ENCODE measurements at places on chromosomes 5 and 9.

- no peak for DNase-seq
These were observed 5.6 kb downstream of the S1PR3 start for GRCh38 chr9:88996921-88997235.

GRCh38 chr5:150353032-150353675 lies 4.3 kb upstream of the TCOF1 start:
- no peak for DNase-seq

GRCh38 chr5:21672911-21673310 lies 1180.2 kb downstream of the CDH12 start:
- no peak for DNase-seq

- no peak for DNase-seq
These were observed 3.8 kb upstream of the NPDC1 start for GRCh38 chr9:137049544-137050449.

DNA sequence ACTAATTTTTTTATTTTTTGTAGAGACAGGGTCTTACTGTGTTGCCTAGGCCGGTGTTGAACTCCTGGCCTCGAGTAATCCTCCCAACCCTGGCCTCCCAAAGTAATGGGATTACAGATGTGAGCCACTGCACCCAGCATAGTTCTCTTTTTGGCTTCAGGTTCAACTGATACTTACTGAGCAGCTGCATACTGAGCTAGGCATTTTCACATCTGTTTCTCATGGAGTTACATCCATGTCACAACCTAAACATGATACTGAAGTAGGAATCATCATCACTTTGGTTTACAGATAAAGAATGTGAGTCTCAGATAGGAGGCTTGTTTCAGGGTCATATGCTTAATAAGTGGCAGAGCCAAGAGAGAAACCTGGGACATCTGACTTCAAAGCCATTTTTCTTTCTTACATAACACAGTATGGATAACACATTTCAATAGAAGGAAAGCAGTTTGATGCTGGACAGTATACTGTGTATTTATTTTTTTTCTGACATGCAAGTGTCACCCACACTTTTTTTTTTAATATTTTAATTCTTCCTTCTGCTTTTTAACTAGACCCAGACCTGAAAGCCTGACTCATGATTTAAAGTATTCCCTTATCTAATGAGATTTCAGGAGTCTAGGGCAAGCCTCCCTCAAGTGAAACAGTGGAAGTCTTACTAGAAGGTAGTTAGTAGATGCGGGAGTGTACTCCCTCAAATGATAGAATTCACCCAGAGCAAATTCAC lies 90.8 kb downstream of the HACD4 start:
- peak; percentile 10 for DNase-seq

- no peak for DNase-seq
These were observed 22.0 kb upstream of the GNAQ start for GRCh38 chr9:78053627-78054026.

DNA sequence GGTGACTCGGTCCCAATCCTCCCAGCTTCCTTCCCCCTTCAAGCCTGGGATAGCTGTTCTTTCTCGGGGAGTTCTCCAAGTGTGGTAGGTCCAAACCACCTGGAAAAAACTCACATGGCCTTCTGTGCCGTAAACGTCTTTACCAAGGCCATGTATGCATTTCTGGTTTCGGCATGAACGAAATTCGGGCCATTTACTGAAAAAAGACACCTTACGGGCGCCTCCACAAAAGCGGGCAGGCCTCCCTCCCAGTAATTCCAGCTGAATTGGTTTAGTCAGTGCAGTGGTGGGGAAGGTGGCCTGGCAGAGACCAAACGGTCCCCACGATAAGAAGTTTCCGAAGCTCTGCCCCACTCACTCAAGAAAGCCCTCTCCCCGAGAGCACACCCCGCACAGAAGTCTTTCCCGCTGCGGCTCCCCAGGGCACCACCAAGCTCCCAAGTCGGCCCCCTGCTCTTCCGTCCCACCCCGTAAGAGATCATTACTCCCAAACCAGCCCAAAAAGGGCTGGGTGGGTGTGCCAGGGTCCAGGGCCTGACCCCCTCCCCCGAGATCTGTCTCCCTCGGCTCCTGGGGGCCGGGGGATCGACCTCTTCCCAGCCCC lies 86.3 kb upstream of the MELK start:
- DNase-seq = no peak

- no peak for DNase-seq
These were observed 58.9 kb upstream of the MCCC2 start for GRCh38 chr5:71528206-71528605.

DNA sequence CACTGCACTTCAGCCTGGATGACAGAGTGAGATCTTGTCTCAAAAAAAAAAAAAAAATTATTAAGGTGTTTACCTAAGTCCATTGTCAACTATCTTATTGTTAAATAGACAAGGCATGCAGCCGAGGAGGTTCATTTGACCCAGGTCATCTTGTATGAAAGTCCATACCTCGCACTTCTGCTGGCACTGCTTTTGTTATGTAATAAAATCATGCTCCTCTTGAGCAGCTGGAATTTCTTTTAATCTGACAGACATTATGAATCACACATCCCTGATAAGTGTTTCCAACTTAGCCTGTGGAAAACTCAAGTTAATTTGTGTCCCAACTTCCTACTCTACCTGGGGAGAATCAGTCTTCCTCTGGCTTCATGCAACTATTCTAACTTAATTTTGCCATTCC lies 315.6 kb upstream of the KLF4 start:
- DNase-seq = no peak

DNA sequence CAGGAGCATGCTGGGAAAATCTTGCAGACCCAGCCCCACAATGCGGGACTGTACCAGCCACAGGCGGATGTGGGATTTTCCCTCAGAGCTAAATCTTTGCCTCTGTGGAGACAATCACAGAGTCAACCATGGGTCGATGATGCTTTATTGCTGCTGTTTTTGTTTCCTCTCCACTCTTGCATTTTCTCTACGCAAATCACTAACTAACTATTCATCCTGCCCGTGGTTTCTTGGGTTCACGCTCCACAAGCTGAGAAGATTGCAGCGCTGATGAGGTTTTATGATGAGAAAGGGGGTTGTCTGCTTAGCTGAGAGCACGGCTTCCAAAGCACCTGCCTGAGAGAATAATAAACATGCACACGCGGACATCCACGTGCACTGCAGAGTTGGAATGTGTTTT lies 500.2 kb upstream of the ADAMTS16 start:
- no peak for DNase-seq

DNA sequence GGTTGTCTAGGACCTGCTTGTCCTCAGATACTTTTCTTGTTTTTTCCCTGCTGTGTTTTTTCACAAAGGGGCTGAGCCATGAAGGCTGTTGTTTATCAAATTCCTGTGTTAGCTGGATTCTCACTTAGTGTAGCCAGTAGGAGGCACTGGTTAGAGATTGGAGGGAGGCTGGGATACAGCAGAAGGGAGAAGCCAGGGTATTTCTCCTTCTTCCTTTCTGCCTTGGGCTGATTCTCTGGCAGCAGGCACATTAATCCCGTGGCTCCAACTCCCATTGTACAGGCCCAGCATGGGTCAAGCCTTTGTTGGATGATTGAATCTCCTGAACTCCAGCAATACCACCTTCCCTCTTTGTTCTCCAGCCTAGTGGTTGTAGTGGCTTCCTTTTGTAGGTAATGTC lies 46.4 kb upstream of the FAM170A start:
- DNase-seq = no peak

DNA sequence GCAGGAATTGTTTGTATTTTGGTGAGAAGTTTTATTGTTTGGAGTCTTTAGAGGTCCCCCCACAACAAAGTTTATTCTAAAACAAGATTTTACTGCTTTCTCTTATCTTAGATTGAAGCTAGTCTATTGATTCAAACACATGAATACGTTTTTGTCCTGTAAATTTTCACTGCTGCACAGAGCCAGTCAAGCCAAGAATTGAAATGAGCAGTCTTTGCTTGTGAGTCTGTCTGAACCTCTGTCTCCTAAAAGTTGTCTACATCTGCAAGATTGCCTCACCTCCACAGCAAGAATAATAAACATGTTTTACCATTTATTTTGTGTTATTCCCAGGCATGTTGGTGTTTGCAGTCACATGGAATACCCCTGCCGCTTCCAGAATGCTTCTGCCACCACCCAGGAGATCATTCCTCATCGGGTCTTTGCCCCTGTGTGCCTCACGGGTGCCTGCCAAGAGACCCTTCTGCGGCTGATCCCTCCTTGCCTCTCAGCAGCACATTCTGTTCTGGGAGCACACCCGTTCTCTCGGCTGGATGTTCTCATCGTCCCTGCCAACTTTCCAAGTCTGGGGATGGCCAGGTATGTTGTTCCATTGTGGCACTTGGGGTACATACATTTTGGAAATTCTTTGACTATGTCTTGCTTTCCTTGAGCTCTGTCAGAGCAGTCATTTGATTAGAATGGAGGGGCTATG lies 74.1 kb downstream of the AOPEP start:
- DNase-seq = no peak

- no peak for DNase-seq
These were observed 68.5 kb upstream of the RAI14 start for GRCh38 chr5:34587355-34588241.

GRCh38 chr5:151682240-151682639 lies 4.5 kb downstream of the SPARC start:
- DNase-seq = no peak

DNA sequence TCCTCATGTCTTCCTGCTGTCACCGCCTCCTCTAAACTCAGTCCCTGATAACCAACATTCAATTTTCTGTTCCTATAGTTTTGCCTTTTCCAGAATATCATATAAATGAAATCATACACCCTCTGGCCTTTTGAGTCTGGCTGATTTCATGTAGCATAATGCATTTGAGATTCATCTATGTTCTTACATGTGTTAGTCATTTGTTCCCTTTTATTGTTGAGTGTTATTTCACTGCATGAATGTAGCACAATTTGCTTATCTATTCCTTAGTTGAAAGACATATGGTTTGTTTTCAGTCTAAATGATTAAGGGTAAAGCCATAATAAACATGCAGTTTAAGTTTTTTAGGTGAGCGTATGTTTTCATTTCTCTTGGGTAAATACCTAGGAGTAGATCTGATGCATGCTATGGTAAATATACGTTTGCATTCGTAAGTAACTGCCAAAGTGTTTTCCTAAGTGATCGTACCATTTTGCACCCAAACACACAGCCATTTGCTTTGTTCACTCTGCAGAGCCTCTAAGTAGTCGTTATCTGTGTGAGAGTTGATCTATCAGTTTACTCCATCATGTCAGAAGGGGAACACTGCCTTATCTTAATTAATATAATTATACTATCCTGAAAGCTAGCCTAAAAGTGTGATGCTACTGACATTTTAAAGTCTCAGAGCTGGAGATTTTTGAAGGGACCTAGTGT lies 460.8 kb downstream of the DMAC1 start:
- DNase-seq = no peak

DNA sequence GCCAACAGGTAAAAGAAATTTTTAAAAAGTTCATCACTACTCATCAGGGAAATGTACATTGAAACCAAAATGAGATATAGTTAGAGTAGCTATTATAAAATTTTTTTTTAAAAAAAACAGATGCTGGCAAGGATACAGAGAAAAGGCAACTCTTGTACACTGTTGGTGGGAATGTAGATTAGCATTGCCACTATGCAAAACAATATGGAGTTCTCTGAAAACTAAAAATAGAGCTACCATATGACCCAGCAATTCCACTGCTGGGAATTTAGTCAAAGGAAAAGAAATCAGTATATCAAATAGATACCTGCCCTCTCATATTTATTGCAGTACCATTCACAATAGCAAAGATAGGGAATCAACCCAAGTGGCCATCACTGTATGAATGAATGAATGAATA lies 44.2 kb upstream of the NIPAL4 start:
- no peak for DNase-seq

GRCh38 chr9:131759017-131759647 lies 19.3 kb upstream of the RAPGEF1 start:
- no peak for DNase-seq

GRCh38 chr9:1005043-1005667 lies 28.7 kb downstream of the DMRT3 start:
- no peak for DNase-seq

DNA sequence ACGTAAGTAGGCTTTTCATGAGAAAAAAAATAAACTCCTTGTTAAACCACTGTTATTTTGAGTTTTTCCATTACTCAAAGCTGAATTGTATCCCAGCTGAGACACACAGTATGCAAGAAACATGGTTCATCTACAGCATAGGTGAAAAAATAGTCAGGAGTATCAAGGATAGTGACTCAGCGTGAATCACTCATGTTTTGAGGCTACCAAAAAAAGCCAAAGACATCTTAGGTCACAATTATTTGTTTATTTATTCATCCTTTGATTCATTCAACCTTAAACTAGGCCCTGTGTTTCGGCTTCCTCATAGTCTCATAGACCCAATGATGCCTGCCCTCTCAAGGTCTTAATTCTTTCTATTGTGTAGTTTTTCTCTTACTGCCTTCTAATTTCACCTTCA lies 32.9 kb upstream of the STX17 start:
- DNase-seq = no peak

GRCh38 chr9:68941780-68942459 lies 72.0 kb downstream of the PRKACG start:
- no peak for DNase-seq

DNA sequence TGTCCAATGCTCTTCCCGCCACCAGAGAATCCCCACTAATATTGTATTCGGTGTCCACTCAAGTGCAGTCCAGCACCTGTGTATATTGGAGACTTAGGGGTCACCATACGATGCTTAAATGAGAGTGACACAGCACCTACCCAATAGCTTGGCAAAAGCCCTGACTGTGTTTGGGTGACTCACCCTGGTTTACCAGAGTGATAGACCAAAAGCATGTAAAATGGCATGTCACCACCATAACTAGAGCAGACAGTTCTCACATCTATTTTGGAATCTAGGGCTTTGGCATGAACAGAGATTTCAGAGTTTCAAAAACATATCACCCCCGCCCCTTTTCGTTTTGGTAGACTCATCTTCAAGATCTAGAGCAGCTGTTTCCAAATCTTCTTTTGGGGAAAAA lies 217.3 kb upstream of the RASEF start:
- no peak for DNase-seq

DNA sequence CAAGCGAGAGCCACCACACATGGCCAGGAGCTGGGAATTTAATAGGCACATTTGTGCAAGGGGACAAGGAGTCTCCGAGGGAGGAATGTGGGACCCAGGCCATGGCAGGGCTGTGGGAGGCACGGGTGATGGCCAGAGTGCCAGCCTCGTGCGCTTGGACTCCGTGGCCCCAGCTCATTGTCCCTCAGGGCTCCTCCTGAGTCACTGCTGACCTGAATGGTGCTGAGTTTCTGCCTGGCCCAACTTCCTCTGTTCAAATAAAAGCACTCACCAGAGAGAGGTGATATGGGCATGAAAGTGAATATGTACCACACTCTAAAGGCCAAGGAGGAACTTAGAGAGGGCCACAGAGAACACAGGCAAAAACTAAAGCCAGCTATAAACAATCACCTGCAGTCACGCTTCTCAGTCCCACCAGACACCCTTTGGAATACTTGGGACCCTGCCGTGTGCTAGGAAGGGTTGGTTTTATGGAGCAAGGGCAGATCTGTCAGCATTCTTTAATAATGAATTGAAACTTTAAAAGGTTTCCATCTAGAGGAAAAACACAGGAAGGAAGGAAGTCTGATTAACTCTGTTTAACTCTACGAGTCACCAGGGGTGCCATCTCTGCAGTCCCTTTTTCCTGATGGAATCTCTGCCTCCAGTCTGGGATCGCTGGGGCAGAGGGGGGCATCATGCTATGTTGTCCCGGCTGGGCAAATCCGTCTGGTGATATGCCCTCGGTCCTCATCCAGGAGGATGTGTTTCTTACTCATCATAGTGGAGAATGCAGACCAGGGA lies 25.1 kb upstream of the UBE2QL1 start:
- DNase-seq = no peak
